ENCODE measurements at places on chromosomes 13 and 19.

GRCh38 chr13:59545007-59545406, 618.7 kb downstream of the DIAPH3 start:
- no peak for DNase-seq

DNA sequence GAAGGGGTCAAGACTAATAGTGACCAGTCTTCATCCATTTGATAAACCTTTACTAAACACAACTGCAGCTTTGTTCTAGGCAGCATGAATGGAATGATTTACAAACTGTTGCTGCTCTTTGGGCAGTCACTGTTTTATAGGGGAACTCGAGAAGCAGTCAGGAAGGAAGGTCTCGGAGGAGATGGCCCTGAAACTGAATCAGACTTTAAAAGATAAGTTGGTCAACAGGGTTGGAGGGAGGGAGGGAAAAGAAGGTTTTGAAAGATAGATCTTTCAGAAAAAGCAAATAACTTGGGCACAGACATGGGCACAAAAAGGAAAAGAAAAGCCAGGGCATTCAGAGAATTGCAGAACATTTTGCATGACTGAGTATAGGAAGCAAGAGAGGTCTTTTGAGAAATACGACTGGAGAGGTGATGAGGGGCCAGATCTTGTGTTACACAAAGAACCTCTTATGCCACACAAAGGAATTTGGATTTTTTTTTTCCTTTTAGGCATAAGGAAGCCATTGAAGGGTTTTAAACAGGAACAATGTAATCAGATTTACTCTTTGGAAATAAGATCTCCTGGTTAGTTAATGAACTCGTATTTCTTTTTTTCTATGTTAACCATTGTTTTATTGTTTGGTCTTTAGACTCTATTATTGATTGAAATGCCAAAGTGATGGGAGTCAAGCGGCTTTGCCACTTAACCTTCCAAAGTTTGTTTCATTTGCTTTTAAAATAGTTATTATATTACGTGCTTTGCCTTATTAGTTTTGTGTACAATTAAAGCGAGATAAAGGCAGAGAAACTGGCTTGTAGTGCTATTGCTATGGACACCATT, 37.5 kb upstream of the SACS start:
- DNase-seq = no peak

- no peak for DNase-seq
Measured at GRCh38 chr13:21616205-21616866, 12.4 kb upstream of the MICU2 start.

- DNase-seq = no peak
Measured at GRCh38 chr19:37718304-37718703, 1.3 kb downstream of the ZNF607 start.

- DNase-seq = no peak
Measured at GRCh38 chr13:27120011-27120410, 51.6 kb downstream of the USP12 start.

- DNase-seq = no peak
Measured at GRCh38 chr19:29682236-29682895, 17.1 kb downstream of the PLEKHF1 start.

Measured in tibial nerve (tissue), 4 donors.